GM20000 (cell line): ENCODE measurements at places on chromosomes 2 and 18.

DNA sequence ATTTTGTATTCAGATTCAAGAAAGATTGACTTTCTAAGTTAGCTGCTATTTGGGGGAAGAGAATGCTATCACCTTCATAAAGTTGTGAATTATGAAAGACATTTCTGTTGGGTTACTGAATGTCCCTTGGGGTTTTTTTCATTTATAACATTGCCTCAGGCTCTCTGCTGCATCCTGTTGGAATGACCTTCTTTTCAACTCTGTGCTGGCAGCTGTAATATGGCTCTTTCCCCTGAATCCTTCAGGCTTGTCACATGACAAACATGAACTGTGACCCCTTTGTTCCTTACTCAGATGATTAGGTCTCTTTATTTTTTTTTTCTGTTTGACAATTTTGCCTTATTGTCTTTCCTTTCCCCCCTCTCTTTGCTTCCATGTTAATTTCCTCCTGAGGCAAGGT, 159.8 kb downstream of the TAF4B start:
- DNase-seq, result no peak

GRCh38 chr2:46632349-46632748, 153.0 kb downstream of the TMEM247 start:
- DNase-seq, result peak; percentile 16

DNA sequence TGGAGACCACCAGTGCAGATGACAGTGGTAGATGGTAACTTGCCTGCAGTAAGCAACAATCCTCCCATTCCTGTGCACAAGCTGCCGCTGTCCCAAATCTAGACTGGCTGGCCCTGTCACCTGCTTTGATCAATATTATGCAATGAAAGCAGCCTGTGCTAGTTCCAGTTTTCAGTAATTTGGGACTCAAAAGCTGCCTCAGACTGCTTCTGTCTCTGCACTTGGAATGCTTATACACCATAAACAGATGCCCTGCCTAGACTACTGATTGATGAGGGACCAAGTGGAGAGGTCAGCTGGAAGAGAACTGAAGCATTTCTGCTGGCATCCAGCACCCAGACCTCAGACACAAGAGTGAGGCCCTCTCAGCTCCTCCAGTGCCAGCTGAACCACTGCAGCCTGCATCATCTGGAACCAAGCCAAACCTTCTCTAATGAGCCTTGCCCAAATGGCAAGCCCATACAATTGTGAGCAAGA, 24.9 kb downstream of the CCBE1 start:
- DNase-seq, result no peak

DNA sequence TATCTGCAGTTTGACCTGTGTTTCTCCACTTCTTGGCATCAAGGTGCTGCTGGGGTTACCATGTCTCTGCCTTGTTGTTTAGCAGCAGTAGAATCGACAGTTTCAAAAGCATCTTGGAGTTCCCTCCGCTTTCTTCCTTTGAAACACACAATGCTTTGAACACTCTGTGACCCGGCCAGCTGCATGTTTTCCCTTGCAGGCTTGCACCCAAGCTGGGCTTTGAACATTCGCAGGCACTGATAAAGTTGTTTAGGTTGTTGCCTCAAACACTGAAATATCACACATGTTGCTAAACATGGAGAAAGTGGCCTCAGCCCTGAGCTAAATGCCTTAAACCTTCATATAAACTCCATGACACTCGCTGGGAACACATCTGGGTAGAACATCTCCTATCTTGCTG, 251.7 kb downstream of the TSN start:
- no peak for DNase-seq

DNA sequence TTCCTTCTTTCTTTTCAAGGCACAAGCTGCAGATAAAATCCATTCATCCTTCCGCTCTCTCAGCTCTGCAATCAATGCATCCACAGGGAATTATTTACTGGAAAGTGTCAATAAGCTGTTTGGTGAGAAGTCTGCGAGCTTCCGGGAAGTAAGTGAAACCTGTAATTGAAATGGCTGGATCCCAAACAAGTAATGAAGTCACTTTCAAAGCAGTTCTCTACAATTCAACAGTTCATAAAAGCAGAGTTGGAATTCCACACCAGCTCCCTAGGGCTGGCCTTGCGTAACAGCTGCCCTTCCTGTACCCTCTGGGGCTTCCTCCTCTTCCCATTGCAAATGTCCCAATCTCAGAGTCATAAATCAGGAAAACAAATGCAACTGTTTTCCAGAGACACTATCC, 9.6 kb downstream of the SERPINB2 start:
- no peak for DNase-seq

- no peak for DNase-seq
These were observed 31.5 kb downstream of the FAP start for GRCh38 chr2:162211732-162212131.

DNA sequence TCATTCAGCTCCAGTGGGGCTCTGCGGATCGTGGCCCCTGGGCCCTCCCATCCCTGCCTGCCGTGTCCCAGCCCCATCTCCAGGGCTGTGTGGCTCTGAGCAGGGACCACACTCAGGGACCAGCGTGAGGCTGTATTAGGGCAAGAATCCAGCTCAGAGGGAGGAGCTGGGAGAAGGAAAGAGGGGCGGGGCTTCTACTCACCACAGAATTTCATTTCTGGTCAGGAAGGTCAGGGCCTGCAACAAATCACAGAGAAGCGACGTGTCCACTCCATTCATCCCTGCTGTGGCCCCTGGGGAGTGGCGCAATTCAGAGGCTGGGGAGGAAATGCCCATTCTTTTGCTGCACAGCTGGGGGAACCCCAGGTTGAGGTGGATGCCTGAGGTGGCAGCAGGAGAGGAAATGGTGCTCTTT, 828 bp downstream of the CIB4 start:
- no peak for DNase-seq

- no peak for DNase-seq
These were observed 532.2 kb downstream of the RIT2 start for GRCh38 chr18:42583283-42583731.

DNA sequence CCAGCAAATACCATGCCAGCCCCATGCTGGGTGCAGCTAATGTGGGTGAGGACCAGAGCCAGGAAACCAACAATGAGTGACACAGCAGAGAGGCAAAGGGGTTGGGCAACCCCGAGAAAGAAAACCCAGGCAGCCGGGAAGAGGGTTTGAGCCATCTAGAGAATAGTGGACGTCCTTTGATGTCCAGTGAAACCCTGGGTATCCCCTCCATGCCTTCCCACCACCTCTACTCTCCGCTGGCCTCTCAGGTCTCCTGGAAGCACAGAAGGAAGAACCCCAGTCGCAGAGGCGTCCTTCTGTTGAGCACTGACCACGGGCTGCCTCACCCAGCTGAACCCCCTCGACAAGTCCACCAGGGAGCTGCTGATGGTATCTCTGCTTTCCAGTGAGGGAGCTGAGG, 657.4 kb upstream of the ID2 start:
- no peak for DNase-seq

DNA sequence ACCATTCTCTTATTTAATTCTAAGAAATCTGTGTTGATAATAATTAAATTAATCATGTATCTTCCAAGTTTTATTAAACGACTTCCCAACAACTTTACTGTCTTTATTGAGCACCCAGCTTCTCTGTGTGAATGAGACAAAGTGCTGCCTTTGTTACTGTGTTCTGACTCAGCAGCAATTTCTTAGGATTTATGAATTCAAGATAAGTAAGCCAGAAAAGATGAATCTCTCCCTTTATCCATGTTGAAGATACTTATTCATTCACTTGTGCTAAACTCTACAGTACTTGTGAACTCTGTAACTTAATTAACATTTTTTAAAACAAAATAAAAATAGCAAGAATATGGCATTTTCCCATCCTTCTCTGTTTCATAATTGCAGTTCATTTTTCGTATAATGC, 1403.3 kb upstream of the DDX18 start:
- no peak for DNase-seq

- DNase-seq, result no peak
These were observed 30.2 kb downstream of the CMPK2 start for GRCh38 chr2:6835467-6835866.

GRCh38 chr2:1707771-1708418, 36.4 kb downstream of the PXDN start:
- no peak for DNase-seq

GRCh38 chr2:15163326-15163725, 397.8 kb downstream of the NBAS start:
- DNase-seq, result no peak

GRCh38 chr2:39128919-39129391, 8.1 kb upstream of the SOS1 start:
- DNase-seq, result no peak

DNA sequence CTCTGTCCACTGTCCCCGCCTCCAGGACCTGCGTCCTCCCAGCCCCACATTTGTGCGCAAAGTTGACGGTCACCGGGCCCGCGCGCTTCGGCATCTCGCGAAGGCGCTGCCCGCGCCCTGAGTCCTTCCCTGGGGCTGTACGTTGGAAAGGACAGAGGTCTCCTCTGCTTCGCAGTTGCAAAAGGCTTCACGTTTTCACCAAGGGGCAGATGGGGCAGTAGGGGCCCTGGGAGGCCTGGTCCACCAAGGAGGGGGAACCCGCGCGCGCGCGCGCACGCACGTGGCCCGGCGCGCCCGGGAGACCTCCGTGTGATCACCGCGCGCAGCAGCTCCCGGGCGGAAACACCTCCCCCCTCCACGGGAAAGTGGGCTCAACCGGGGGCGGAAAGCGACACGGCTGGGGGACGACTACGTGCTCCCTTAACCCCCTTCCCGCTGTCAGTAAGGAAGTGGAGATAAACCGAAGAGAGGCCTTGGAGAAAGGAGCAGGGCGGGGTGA, 21.9 kb downstream of the TEX44 start:
- peak; percentile 66 for DNase-seq

DNA sequence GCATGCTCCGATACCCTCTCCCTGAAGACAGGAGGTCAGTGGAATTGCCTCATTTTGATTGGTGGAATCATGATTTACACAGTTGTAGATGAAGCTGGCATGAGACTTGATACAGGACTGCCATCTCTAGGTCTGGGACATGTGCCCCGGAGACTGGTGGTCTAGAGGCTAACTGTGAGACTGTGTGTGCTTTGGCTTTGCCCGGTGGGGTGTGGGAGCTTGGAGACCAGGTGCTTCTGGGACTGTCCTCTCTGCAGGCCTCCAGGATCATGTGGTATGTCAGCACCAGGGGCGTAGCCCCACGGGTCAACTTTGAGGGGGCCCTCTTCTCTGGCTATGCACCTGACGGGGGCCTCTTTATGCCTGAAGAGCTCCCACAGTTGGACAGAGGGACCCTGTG, 2.7 kb downstream of the THNSL2 start:
- no peak for DNase-seq

- peak; percentile 23 for DNase-seq
These were observed 21.7 kb upstream of the NRP2 start for GRCh38 chr2:205660521-205661124.

- peak; percentile 60 for DNase-seq
These were observed 76.0 kb downstream of the RFTN2 start for GRCh38 chr2:197599285-197599965.

DNA sequence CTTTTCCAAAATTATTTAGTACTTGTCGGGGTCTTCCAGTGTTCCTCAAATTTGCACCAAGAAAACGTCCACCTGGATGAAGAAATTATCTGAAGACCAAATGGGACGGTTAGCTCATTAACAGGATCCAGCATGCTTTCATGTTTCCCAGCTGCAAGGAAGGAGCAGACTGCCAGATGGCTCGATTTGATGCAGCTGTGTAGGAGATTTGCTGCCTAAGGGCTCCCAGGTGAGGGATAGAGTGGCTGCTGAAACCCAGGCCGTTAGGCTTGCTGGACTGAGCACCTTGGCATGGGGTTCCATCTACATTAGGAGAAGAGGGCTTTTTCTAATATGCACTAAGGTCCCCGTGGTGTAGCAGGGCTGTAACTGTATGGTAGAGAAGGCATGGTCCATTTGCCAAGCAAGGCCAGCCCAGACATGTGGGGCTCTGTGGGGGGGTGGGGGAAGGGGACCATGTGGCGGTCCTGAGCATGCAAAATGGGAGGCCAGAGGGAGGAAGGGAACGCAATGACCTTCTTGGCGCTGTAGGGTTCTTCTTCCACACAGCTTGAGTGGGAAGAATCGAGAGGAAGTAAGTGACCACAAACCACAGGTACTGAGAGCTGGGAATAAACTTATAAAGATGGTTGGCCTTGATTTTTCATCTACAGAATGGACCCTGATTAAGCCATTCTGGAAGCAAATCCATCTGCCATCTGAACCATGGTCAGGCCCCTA, 144.0 kb downstream of the TMEM163 start:
- no peak for DNase-seq

- DNase-seq, result no peak
These were observed 76.9 kb downstream of the KIAA2012 start for GRCh38 chr2:202149936-202150335.

- no peak for DNase-seq
These were observed 106.9 kb downstream of the COL4A4 start for GRCh38 chr2:227057060-227057459.

DNA sequence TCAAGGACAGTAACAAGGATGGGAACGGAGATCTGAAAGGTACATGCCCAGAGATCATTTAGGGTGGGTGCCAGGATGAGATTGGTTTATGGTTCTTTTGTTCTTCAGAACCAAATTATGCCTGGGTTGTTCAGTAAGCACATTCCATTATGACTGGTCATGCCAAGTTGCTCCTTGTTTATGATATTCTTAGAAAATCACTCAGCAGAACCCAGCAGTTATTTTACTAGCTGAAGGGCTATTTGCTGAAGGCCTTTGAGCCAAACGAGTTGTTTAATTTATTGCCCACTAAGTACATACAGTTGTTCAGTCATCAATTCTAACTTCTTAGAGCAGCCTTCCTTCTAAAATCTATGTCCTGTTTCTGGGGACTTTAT, 635 bp downstream of the SLC3A1 start:
- no peak for DNase-seq

DNA sequence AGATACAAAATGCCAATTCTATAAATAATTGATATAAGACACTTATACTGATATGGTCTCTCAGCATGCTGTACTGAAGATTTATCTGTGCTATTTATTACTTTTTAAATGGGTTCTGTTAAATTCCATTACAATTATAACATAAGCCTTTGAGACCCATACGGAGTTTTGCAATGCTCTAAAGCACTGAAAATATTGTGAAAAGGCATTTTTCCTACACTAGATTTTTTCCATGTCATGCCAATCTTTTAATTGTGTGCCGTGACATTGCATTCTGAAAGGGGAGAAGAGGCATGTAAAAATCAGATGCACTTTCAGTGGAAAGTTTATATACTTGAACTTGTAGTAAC, 46.5 kb downstream of the EFEMP1 start:
- no peak for DNase-seq

- no peak for DNase-seq
These were observed 399.6 kb upstream of the DSEL start for GRCh38 chr18:67916097-67916496.

- DNase-seq, result peak; percentile 54
These were observed 96.6 kb downstream of the MBD2 start for GRCh38 chr18:54127759-54128378.

- DNase-seq, result peak; percentile 45
These were observed 178.6 kb downstream of the ZBTB7C start for GRCh38 chr18:48230467-48231113.

GRCh38 chr2:105176429-105176828, 65.1 kb upstream of the GPR45 start:
- DNase-seq, result no peak
